ENCODE measurements at places on chromosomes 3 and 15.

DNA sequence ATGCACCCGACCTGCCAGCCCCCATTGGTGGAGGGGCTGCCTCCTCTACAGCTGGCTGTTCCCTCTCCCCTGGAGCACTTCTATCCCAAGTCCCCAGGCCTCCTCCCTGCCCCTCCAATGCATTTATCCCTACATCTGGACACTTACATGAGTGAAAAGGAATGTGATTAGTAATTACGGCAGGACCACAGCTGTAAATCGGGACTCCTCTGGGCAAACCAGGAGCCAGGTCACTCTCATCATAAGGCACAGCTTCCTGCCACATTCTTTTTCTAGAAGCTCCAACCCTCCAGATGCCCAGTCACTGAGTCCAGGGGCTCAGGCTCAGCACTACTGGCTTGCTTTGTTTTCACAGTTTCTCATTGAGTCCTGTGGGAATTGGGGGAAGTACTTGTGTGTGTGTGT lies 54.3 kb downstream of the IL20RB start:
- no peak for DNase-seq

GRCh38 chr15:38975282-38975990 lies 410.8 kb upstream of the RASGRP1 start:
- no peak for DNase-seq

DNA sequence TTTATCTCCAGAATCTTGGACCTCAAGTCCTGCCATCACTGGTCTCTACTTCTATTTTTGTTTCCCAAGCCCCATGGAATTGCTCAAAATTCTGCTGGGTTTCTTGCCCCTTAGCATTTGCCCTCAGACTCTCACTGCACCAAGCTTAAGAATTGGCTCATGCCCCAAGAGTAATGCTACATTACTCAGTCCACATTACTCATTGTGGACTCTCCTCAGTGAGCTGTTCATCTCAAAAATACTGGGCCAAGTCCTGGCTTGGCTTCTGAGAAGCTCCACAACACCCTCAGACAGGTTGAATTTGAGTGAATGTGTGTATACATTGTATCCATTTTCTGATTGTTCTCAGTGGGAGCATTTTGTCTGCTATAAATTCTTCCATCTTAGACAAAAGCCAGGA lies 364.4 kb upstream of the ARHGEF26 start:
- DNase-seq, result no peak

- no peak for DNase-seq
Measured at GRCh38 chr15:34652726-34653033, 69.2 kb upstream of the GOLGA8B start.
